ENCODE measurements at places on chromosomes 6 and 20.

DNA sequence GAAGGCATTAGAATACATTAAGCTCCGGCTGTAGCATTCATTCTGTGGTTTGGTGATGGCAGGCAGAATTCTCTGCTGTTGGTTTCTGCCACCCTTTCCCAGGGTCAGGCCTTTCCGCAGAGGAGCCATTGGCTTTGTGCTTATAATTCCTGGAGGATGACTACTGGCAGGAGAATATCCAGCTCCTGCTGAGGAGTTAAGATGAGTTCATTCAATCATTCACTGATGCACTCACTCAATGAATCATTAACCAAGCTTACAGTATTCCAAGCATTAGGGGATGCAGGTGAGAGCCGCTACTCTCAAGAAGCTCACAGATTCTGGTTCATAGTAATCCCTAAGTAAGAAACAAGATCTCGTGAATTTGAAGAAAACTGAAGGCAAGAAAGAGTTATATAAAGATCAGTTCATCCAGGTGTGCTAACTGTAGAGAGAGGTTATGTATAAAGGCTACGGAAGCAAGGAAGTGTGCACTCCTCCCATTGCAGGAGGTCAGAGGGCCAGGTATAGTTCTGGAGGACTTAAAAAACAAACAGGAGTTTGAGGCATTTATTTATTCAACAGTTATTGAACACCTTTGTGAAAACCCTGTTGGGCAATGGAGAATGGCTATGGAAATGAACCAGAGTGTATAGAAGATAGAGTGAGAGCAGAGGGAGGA lies 75.5 kb downstream of the HMGN3 start:
- DNase-seq: no peak

- DNase-seq: no peak
Observed at GRCh38 chr20:1894471-1894950, 696 bp upstream of the SIRPA start.

DNA sequence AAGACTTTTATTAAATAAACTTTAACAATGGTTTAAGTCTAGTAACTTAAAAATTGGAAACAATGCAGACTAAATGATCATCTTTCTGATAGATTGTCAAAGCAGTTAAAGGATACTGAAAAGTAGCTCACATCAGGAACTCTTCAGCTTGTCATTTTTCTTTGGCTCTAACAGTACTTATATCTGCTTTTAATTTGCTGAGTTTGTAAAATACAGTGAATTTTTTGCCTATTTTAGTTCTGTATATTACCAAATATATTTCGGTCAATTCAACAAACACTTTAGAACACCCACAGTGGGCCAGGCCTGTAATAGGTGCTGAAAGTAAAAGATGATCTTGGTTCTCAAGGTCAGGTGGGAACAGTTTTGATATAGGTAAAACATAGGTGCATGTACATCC lies 22.3 kb downstream of the MKKS start:
- DNase-seq: no peak

GRCh38 chr6:58419321-58419720 lies 1101.9 kb downstream of the PRIM2 start:
- no peak for DNase-seq

GRCh38 chr6:155887421-155887820 lies 431.8 kb upstream of the NOX3 start:
- DNase-seq: no peak

DNA sequence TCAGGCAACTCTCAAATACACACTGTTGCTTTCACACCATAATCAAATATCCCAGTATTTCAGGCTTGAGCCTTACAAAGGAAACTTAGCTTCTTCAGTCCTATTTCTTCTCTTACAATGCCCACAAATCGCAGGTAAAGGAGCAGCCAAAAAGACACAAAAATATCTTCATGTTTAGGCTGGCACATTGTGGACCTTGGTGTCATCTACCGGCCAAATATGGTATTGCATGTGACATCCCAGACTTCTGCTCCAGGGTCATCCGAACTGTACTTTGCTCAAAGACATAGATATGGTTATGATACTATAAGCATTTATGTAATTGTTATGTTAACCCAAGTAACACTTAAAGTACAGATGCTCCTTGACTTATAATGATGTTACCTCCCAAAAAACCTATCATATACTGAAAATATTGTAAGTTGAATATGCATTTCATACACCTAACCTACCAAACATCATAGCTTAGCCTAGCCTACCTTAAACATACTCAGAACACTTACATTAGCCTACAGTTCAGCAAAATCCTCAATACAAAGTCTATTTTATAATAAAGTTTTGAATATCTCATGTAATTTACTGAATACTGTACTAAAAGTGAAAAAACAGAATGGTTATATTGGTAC lies 4.6 kb downstream of the OR2H2 start:
- DNase-seq: no peak

GRCh38 chr6:165649166-165650137 lies 13.6 kb downstream of the PDE10A start:
- DNase-seq: no peak

- DNase-seq: no peak
Observed at GRCh38 chr6:61886608-61887259, 399.3 kb downstream of the KHDRBS2 start.

GRCh38 chr6:161833099-161833860 lies 559.4 kb upstream of the AGPAT4 start:
- no peak for DNase-seq

- peak; percentile 53 for DNase-seq
Observed at GRCh38 chr20:2742934-2743559, 50.5 kb downstream of the EBF4 start.

- no peak for DNase-seq
Observed at GRCh38 chr20:45444050-45444449, 25.5 kb upstream of the WFDC2 start.

DNA sequence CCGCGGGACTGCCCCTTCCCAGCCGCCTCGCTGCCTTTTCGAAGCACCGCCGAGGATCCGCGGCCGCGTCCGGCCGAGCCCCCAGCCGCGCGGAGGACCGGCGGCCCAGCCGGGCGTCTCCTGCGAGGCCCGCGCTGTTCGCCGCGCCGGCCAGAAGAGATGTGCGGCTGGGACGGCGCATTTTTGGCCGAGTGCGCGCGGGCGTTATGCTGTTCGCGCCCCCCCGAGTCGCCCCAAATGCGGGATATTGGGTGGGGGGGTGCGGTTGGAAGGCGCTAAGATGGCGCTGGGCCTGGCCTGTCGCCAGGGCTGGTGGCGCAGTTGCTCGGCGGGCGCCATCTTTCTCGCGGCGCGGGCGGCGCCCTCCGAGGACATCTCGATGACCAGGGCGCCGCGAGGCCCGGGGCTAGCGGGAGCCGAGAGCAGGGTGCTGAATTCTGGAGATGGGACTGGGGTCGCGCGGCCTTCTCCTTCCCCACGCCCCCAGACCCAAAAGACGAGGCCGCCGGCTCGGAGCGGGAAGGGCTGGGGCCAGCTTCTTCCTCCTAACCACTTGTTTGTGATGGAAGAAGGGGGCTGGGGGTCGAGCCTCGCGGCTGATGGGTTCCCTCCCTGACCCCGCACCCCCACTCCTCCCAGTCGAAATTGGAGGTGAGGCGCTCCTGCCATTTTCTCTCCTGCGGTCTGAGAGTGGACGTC lies 1.5 kb downstream of the BICRAL start:
- peak; percentile 63 for DNase-seq

GRCh38 chr6:52504782-52505136 lies 72.1 kb downstream of the TRAM2 start:
- DNase-seq: no peak

- DNase-seq: no peak
Observed at GRCh38 chr20:4920655-4921054, 80.7 kb downstream of the SLC23A2 start.
